ENCODE measurements at places on chromosomes 16 and 17. TPM values are rescaled to one million over a fixed set of nuclear protein-coding genes. Genes with fewer than 3 reads are reported as not detected.

Gene CFAP119
- 5.9 TPM for total RNA-seq

Gene RGS11
- 0.73 TPM for total RNA-seq

Gene UBB
- 764 TPM for total RNA-seq

Gene TMEM100
- 1.7 TPM for total RNA-seq

Gene SLC35G6
- total RNA-seq: not detected

Gene CHST6
- not detected for total RNA-seq

Gene CD68
- 9.8 TPM for total RNA-seq

Gene NGFR
- 25.7 TPM for total RNA-seq

Gene LRRC36
- total RNA-seq: 0.42 TPM

Gene TOX3
- 4.7 TPM for total RNA-seq

DNA sequence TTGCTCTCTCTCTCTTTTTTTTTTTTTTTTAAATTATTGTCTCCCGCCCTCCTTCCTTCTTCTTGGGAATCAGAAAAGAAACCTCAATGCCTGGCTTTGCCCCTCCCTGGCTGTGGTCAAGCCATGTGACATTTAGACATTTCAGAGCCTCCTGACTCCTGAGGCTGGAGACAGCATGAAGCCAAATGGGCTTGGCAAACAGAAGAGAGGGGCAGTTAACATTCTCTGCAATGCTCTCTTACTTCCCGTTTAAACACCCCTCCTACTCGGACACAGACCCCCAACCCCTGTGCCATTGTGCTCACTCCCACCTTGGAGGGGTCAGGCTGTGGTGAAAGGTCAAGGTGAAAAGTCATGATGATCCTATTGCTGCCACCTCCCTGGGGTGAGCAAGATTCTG is 14.7 kb upstream of the MEOX1 start:
- no peak overlapping the region for H3K27ac ChIP-seq
- no peak for DNase-seq
- no peaks in the 10 kb centered on the region for H3K27me3 ChIP-seq
- no peaks in the 10 kb centered on the region for H3K36me3 ChIP-seq

DNA sequence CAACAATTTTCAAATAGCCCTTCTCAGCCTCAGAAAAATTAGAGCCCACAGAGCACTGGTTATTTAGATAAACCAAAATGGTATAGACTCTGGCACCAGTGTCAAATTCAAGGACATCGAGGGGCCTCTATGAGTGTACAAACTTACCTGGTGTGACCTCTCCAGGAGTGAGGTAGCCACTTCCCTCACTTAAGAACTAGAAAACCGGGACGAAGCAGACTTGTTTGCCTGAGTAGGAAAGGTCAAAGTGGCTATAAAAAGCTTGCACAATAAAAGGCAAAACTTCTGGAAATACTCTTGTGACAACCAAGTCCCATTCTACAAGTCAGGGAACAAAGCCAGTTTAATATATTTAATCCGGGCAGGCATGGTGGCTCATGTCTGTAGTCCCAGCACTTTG is 39.2 kb upstream of the PRSS54 start:
- peaks cover 11% of the 10 kb centered on the region for H3K4me1 ChIP-seq
- no peaks in the 10 kb centered on the region for H3K27me3 ChIP-seq
- no peak for DNase-seq
- no peak overlapping the region for H3K27ac ChIP-seq
- H3K36me3 ChIP-seq: no peaks in the 10 kb centered on the region

GRCh38 chr17:81332914-81333528 is 37.9 kb upstream of the SLC38A10 start:
- H3K27me3 ChIP-seq: no peaks in the 10 kb centered on the region
- no peak overlapping the region for H3K4me3 ChIP-seq
- no peaks in the 10 kb centered on the region for H3K36me3 ChIP-seq
- no peak for DNase-seq
- H3K4me1 ChIP-seq: peaks cover 64% of the 10 kb centered on the region

DNA sequence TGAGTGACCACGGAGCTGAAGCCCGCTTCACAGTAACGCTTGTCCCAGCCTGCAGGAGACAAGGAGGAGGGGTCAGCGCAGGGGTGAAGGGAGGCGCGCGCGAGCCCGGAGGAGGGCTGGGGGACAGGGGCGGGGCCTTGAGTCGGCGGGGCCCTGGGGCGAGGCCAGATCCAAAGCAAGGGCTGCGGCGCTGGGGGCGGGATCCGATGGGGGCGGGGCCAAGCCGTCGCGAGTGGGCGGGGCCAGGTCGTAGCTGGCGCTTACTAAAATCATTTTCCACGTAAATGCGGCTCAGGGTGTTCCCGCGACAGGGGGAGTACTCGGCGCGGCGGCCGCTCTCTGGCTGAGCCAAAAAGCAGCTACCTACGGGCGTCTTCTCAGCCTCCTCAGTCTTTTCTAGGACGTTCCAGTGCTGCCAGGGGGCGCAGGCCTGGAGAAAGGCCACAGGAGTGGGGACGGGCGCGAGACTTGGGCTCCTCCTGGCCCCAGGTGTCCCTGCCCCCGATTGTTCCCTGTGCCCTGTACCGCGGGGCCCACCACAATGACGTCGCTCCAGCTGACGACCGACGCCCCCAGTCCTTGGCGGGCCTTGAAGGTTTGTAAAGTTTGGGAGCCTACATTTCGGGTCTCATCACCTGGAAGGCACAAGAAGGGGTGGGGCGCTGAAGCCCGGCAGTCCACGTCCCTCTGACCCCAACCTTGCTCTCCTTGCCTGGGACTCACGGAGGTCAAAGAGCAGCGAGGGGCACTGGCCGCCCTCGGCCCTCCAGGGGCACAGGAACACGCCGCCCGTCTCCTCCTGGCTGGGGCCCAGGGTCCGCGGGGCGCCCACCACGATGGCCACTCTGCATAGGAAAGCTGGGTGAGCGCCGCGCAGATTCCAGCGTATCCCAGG is 3.9 kb downstream of the ITGA2B start:
- H3K27ac ChIP-seq: no peak overlapping the region
- H3K27me3 ChIP-seq: peaks cover 9% of the 10 kb centered on the region
- peak overlapping the region; percentile 59 for H3K4me3 ChIP-seq
- H3K4me1 ChIP-seq: peaks cover 16% of the 10 kb centered on the region
- DNase-seq: peak; percentile 83

- peaks cover 7% of the 10 kb centered on the region for H3K27me3 ChIP-seq
- no peak for DNase-seq
- no peaks in the 10 kb centered on the region for H3K36me3 ChIP-seq
- H3K4me3 ChIP-seq: no peak overlapping the region
- H3K27ac ChIP-seq: no peak overlapping the region
Measured at GRCh38 chr16:4285167-4285566, 12.3 kb upstream of the TFAP4 start.

DNA sequence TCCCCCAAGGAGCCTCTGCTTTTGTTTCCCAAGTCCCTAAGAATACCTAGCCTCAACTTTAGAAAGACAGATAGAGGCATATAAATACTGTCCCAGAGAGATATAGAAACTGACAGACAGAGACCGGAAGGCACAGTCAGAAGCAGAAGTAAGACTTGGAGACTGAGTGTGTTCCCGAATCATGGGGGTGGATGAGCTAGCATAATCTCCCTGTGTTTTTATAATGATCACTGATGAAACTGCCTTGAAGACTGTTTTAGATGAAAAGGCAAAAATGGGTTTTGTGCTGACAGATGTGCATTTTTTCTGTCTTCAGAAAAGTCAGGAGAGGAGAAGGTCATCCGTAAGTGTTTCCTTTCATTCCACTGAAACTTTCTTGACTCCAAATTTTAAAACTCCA is 8.3 kb upstream of the PSMD3 start:
- no peak overlapping the region for H3K4me3 ChIP-seq
- H3K36me3 ChIP-seq: no peaks in the 10 kb centered on the region
- H3K27me3 ChIP-seq: no peaks in the 10 kb centered on the region
- DNase-seq: no peak
- no peak overlapping the region for H3K27ac ChIP-seq

GRCh38 chr17:60256174-60256573 is 106.4 kb downstream of the CA4 start:
- H3K4me1 ChIP-seq: no peaks in the 10 kb centered on the region
- no peaks in the 10 kb centered on the region for H3K27me3 ChIP-seq
- H3K27ac ChIP-seq: no peak overlapping the region
- DNase-seq: no peak
- peaks cover 27% of the 10 kb centered on the region for H3K36me3 ChIP-seq

GRCh38 chr16:85492295-85492864 is 120.7 kb upstream of the GSE1 start:
- H3K4me3 ChIP-seq: no peak overlapping the region
- DNase-seq: no peak
- no peaks in the 10 kb centered on the region for H3K36me3 ChIP-seq
- H3K4me1 ChIP-seq: peaks cover 23% of the 10 kb centered on the region
- peak overlapping the region; percentile 17 for H3K27ac ChIP-seq

GRCh38 chr16:14545346-14545884 is 84.6 kb downstream of the PARN start:
- H3K4me1 ChIP-seq: no peaks in the 10 kb centered on the region
- no peaks in the 10 kb centered on the region for H3K27me3 ChIP-seq
- no peak overlapping the region for H3K27ac ChIP-seq

- peaks cover 33% of the 10 kb centered on the region for H3K4me1 ChIP-seq
- DNase-seq: no peak
- no peak overlapping the region for H3K4me3 ChIP-seq
- H3K27ac ChIP-seq: no peak overlapping the region
- no peaks in the 10 kb centered on the region for H3K27me3 ChIP-seq
- H3K36me3 ChIP-seq: no peaks in the 10 kb centered on the region
Measured at GRCh38 chr17:75081611-75082540, 5.9 kb upstream of the SLC16A5 start.

GRCh38 chr17:2050300-2051060 is 4.4 kb upstream of the HIC1 start:
- H3K36me3 ChIP-seq: no peaks in the 10 kb centered on the region
- H3K4me1 ChIP-seq: peaks cover 53% of the 10 kb centered on the region
- peaks cover 28% of the 10 kb centered on the region for H3K27me3 ChIP-seq
- peak overlapping the region; percentile 48 for H3K27ac ChIP-seq
- DNase-seq: no peak

DNA sequence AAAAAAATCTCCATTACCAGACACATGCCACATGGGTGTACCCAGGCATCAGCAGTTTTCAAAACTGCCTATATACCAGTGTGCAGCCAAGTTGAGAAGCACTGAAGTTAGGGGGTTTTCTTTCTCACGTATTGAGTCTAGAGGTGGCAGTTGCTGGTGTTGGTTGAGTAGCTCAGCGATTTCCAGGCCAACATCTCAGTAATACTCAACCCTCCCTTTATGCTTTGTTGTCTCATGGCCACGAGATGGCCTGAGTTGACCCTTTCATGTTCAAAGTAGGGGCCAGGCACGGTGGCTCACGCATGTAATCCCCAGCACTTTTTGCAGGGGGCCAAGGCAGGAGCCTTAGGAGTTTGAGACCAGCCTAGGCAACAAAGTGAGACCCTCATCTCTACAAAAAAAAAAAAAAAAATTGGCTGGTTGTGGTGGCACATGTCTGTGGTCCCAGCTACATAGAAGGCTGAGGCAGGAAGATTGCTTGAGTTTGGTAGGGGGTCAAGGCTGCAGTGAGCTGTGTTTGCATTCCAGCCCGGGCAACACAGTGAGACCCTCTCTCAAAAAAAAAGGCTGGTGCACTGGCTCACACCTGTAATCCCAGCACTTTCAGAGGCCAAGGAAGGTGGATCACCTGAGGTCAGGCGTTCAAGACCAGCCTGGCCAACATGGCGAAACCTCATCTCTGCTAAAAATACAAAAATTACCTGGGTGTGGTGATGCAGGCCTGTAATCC is 10.8 kb downstream of the LRRC3C start:
- DNase-seq: no peak
- no peaks in the 10 kb centered on the region for H3K27me3 ChIP-seq
- no peaks in the 10 kb centered on the region for H3K36me3 ChIP-seq
- H3K27ac ChIP-seq: no peak overlapping the region

DNA sequence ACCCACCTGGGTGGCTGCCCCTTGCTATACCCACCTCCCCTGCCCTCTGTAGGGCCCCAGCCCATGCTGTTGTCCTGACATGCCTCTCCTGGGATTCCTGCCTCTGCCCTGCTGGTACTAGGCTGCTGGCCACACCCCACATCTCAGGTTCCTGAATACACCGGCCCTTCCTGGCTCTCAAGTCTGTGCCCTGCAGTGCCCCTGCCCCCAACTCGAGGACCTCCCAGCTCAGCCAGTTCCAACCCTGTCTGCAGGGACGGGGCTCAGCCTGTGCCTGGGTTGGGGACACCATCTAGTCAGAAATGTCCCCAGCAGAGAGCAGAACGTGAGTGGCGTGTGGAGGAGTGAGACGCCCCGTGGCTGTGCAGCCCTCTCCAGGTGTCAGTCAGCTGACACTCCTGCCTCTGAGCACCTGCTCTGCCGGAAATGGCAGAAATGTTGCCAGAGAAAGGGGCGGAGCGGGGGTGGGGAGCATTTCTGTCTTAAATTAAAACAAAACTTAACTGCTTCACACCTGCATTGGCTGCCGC is 28.7 kb downstream of the ACSF3 start:
- no peak overlapping the region for H3K4me3 ChIP-seq
- DNase-seq: no peak
- H3K27ac ChIP-seq: no peak overlapping the region
- no peaks in the 10 kb centered on the region for H3K27me3 ChIP-seq
- peaks cover 61% of the 10 kb centered on the region for H3K36me3 ChIP-seq

DNA sequence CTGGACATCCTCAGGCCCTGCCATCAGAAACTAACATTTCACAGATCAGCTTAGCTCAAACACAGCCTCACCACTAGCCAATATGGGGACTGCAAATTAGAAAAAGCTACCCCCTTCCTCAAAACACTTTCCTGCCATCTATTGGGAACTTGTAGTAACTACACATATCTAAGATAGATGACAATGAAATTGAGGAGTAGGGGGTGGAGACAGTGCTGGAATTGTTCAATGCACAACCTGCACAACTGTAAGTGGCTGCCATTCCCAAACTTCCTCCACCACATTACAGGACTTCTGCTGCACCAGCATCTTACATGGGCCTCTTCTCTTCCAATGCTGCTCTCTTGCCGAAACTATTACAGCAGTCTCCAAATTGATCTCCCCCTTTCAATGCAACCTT is 21.9 kb downstream of the AIPL1 start:
- no peak overlapping the region for H3K4me3 ChIP-seq
- no peak for DNase-seq
- H3K27ac ChIP-seq: no peak overlapping the region
- peaks cover 28% of the 10 kb centered on the region for H3K27me3 ChIP-seq
- H3K36me3 ChIP-seq: no peaks in the 10 kb centered on the region
- no peaks in the 10 kb centered on the region for H3K4me1 ChIP-seq

- no peak for DNase-seq
- no peaks in the 10 kb centered on the region for H3K4me1 ChIP-seq
- H3K4me3 ChIP-seq: no peak overlapping the region
- H3K27me3 ChIP-seq: no peaks in the 10 kb centered on the region
- H3K36me3 ChIP-seq: no peaks in the 10 kb centered on the region
- no peak overlapping the region for H3K27ac ChIP-seq
Measured at GRCh38 chr16:54066451-54067105, 220.0 kb downstream of the IRX3 start.

GRCh38 chr16:85291302-85292148 is 179.3 kb upstream of the CIBAR2 start:
- peaks cover 28% of the 10 kb centered on the region for H3K4me1 ChIP-seq
- no peaks in the 10 kb centered on the region for H3K27me3 ChIP-seq
- no peak for DNase-seq
- no peak overlapping the region for H3K27ac ChIP-seq
- no peak overlapping the region for H3K4me3 ChIP-seq
- no peaks in the 10 kb centered on the region for H3K36me3 ChIP-seq

Data from suprapubic skin (tissue), 4 donors.